LNCaP clone FGC (cell line): ENCODE measurements at places on chromosomes 7 and 10.

- no peak for DNase-seq
These were observed 33.7 kb upstream of the BHLHA15 start for GRCh38 chr7:98177553-98177952.

GRCh38 chr10:55024713-55025112 is 223.7 kb upstream of the PCDH15 start:
- DNase-seq: no peak

GRCh38 chr7:16637379-16637778 is 8.2 kb downstream of the ANKMY2 start:
- no peak for DNase-seq

DNA sequence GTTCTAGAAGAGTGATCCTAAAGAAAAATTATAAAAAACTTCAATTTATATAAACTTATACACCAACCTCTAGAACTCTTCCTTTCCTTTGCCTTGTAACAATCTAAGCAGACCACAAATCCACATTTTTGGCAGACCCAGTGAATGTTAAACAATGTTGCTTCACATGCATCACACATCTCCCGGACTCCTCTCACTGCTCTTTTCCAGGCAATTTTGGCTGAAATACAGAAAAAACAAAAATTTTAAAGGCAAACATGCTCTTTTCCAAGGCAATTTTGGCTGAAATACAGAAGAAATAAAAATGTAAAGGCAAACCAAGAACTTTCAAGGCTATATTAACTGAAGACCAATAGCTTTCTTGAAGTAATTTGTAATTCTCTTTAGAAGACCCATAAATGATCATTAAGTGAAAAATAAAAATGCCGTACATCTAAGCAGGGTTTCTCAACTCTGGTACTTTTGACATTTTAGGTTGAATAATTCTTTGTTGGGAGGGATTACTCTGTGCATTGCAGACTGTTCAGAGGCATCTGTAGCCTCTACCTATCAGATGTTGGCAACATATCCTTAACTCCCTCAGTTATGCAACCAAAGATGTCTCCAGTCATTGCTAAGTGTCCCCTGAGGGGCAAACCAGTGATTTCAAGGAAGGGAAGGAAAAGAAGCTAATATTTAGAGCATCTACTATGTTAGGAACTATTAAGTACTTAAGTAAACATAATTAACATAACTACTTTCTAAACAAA is 64.4 kb downstream of the NRBF2 start:
- no peak for DNase-seq

DNA sequence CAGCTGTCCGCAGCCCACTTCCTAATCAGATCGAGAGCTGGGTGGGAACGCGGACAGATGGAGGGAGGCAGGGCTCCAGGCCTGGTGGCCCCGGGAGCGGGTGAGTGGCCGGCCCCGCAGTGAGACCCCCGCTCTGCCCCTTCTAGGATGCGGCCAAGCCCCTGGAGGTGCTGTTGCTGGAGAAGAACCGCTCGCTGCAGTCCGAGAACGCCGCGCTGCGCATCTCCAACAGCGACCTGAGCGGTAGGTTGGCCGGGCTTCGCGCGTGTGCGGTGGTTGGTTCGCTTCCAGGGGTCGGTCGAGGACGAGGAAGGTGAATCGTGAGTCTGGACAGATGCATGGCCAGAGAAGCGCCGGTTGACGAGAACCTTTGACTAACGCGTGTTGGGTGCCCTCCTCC is 91.3 kb upstream of the SH2B2 start:
- no peak for DNase-seq

- DNase-seq: no peak
These were observed 178.6 kb upstream of the LRGUK start for GRCh38 chr7:133948588-133948987.

- no peak for DNase-seq
These were observed 23.6 kb downstream of the IFIT3 start for GRCh38 chr10:89351412-89351779.

DNA sequence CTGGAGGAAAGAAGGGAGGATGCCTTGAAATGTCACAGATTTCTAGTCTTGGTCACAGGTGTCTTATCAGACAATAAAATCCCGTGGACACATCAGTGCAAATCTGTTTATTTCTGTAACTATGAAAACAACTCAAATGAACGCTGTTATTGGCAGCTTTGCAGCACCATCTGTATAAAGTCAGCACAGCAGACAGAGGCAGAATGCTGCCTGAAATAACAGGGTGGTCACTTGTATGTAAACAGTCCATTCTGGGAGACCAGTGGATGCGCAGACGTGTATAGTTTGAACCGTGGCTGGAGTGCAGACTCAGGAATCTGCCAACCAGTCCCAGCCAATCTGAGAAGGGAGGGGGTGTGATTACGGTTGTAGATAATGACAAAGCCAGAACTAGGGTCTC is 54.8 kb downstream of the SEC23IP start:
- no peak for DNase-seq

GRCh38 chr7:582931-583330 is 63.3 kb upstream of the PDGFA start:
- DNase-seq: no peak

GRCh38 chr7:66880053-66880452 is 41.0 kb upstream of the TMEM248 start:
- DNase-seq: no peak

DNA sequence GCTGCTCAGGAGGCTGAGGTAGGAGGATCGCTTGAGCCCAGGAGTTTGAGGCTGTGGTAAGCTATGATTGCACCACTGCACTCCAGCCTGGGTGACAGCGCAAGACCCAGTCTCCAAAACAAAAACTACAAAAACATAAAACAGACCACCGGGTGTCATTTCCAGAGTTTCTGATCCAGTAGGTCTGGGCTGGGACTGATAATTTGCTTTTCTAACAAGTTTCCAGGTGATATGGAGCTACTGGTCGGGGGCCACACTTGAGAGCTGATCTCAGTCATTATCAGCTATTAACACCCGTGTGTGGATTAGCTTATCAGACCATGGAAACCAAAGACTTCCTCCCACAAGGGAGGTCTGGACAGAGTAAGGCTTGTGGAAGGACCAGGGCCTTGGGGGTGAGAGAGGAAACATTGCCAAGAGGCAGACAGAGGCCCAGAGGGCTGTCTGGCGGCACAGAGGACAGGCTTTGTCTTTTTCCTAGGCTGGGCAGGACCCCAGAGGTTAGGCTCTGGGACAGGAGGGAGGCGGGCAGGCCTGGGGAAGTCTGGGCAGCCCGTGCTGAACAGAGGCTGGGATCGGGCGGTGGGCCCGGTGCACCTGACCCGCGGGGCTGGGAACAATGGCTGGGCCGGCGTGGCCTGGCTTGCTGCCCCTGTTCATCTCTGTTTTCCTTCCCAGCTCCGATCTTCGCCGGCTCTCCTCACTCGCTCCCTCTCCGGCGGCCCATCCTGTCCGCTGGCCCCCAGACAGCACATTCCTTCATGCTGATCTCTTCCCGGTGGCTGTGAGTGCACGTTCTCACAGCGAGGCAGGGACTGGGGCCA is 25.2 kb downstream of the TMEM270 start:
- DNase-seq: no peak

DNA sequence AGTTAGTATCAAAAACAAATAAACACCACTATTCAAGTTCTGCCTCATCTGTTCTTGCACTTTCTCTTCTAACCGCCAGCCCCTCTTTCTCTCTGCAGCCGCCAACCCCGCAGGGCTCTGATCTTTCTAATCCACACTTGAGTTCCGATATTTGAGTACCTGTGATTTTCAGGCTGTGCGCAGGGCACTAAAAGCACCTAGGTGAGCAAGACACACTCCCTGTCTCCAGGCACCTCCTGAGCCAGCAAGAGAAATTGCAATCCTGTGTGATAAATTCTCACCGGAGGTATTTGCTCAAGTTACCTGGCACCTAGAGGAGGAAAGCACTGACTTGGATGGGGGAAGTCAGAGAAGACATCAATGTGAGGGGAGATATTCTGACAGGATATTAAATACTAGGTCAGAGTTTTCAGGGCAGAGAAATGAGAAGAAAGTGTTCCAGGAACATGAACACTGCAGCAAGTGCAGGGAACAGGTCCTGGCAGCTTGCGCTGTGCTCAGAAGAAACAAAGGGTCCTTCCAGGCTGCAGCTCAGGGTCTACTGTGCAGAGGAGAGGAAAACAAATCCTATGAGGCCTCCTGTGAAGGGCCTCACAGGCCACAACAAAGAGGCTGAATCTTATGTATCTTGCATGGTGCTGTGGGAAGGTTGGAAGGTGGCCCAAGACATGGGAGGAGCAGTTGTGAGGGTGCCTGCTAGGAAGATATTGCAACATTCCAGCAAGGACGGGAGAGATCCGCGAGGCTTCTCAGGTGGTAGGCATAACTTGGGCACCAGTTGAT is 568.7 kb upstream of the MGMT start:
- DNase-seq: no peak

DNA sequence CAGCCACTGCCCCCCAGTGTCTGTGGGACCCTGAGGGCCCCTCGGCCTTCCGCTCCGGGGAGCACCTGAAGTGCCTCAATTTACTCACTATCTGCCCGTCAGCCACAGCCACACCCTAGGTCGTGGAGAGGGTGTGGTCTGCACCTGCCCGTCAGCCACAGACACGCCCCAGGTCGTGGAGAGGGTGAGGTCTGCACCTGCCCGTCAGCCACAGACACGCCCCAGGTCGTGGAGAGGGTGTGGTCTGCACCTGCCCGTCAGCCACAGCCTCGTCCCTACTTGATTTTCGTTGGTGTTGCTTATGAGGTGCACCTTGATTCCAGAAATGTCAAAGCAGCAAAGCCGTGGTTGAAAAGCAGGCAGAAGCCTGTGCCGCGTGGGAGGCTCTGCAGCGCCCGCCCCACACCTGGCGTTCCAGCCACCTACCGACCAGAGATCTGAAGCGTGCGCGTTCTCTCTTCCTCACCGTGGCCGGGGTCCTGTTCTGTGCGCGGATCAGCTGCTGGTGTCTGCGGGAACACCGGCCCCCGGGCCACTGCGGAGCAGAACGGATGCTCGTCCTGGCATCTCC is 101.6 kb downstream of the DYNC2I1 start:
- DNase-seq: peak; percentile 28
